Left ventricle myocardium inferior (tissue), 1 donor: ENCODE measurements at places on chromosomes 1 and 21. TPM values are rescaled to one million over a fixed set of nuclear protein-coding genes. Genes with fewer than 3 reads are reported as not detected.

DNA sequence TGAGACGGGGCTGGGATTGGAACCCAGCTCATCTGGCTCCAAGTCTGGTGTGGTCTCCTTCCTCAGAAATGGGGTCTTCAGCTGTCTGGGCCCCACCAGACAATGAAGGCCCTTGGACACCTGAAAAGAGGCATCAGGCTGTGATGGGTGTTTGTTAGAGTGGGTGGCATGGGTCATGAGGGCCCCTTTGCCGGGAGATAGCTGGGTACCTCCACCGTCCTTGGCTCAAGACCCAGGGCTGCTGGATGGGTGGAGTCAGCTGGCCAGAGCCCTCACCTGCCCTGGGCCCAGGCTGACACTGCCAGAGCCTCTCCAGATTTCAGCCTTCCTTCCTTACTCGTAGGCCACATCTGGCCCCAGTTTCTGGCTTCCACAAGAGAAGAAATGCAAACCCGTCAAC is 13.4 kb upstream of the TTC22 start:
- no peak for DNase-seq

- DNase-seq = no peak
These were observed 20.8 kb upstream of the SDC3 start for GRCh38 chr1:30929135-30929889.

Gene TMEM54
- total RNA-seq = 14.2 TPM

DNA sequence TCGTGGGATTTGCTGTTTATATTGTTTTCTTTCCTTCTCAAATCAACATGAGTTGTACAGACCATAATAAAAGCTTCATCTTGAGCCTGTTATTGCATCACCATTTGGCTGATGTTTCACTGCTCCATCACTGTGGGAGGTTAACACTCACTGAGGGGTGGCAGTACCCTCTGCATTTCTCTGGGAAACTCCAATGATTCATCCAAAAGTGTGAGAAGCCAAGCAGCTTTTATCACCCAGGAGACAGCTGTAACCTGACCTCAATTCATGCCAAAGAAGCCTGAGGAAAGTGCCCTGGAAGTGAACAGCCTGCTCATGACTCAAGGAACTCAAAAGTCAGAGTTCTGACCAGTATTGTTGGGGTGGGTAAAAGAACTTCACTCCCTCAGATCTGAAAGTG is 84.1 kb downstream of the GPR88 start:
- no peak for DNase-seq

GRCh38 chr1:31811605-31812004 is 4.2 kb downstream of the SPOCD1 start:
- no peak for DNase-seq

Gene UBXN10
- total RNA-seq = 1.4 TPM

DNA sequence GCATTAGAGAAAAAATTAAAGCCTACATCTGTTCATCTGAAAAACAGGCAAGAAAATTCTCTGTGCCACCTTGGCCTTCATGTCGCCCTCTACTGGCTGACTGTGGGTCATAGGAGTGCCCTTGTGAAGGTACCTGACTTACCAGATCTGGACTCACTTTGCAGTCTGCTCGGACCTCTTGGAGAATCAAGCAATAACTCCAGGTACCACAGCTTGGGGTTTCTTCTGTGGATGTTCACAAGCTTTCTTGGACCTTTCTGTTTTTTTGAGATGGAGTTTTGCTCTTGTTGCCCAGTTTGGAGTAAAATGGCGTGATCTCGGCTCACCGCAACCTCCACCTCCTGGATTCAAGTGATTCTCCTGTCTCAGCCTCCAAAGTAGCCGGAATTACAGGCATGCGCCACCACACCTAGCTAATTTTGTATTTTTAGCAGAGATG is 2.4 kb upstream of the PRAMEF18 start:
- no peak for DNase-seq

Gene FAM163A
- total RNA-seq = 0.16 TPM

DNA sequence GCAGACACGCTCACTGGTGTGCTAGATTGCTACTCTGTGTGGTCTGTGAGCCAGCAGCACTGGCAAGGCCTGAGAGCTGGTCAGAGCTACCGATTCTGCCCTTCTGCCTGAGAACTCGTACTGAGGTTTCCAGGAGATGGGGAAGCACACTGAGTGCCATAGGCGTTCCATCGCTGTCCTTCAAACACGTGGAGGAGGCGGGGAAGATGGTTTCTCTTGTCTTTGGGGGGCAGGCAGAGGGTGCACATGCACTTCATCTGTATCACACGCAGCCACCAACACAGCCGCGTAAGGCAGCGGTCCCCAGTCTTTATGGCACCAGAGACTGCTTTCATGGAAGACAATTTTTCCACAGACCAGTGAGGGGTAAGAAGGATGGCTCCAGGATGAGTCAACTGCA is 23.8 kb upstream of the MX1 start:
- no peak for DNase-seq

- no peak for DNase-seq
These were observed 223.2 kb downstream of the BACH1 start for GRCh38 chr21:29521872-29522271.

DNA sequence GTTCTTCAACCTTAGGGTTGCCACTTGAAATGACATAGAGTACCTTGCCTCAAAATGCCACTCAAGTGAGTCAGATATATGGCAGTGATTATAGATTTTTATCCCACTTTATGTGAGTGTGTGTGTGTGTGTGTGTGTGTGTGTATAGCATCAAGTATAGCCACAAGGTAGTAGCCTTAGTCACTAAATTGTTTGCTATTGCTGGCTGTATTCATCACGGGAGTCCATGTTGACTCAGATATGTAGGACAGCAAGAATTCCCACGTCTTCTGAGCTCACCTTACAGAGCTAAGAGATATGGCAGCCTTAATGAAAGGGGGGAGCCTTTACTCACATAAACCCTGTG is 9.3 kb downstream of the ETS2 start:
- DNase-seq = no peak

Gene TRAF3IP3
- 1.2 TPM for total RNA-seq

DNA sequence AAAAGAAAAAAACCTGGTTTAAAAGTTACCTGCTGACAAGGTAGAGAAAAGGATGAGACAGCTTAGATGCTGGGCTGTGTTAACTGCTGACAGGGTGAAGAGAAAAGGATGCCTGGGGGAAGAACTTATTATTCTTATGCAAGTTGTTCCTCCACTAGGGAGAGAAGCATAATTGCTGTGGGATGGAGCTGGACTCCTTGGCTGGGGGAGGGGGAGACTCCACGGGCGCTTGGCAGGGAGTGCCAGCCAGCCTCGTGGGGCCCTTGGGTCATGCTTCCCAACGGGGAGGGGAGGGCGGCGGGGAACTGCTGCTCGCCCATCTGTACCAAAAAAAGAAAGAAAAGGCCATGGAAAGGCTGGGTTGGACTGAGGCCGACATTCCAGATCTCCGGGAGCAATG is 47.2 kb downstream of the SYCP1 start:
- no peak for DNase-seq

DNA sequence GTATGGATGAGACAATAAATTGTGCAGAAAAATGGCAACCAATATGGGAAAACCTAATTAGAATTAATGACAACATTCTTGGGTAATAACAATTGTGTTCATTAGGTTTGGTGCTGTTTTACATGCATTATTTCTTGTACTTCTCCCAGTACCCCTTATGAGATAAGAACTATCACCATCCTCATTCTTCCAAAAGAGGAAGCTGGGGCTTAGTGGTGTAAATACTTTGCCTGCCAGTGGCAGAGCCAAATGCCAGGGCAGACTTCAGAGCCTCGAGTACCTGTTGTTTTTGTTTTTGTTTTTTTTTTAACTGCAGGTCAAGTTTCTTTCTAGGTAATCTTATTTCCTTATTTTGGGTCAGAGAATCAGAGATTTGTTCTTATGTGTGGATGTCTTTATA is 206.4 kb downstream of the RHOU start:
- DNase-seq = no peak

- no peak for DNase-seq
These were observed 714 bp downstream of the PYCR2 start for GRCh38 chr1:225923381-225923691.

DNA sequence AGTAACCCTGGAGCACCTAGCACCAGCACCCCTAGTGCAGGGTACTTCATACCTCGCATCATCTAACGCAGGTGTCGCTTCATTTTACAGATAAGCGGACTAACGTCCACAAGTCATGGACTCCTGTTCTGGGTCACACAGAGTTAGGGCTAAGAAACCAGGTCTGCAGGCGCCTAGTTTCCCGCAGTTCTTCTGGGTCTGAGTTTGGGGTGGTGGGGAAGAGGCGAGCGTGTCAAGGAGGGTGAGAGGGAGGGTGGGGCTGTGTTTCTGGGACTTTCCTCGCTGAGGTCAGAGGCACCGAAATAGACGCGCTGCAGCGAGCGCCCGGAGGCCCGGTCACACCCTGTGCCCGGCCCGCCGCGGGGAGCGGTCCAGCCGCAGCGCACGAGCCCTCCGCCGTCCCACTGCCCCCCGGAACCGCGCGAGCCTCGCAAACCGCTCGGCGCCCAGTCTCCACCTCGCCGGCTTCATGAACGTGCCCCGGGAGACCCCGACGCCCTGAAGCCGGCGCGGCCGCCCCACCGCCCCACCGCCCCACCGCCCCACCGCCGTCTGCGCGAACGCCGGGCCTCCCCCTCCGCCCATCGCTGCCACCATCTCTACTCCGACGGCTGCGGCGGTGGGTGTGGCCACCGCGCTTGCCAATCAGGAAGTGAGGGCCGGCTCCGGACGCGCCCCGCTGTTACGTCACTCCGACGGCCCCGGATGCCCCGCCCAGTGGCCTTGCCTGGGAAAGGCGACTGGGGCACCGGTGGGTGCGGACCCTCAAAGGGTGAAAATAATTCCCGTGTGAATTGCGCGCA is 12.3 kb downstream of the IFI6 start:
- peak; percentile 94 for DNase-seq

Gene CLCA1
- 0.05 TPM for total RNA-seq

- no peak for DNase-seq
These were observed 99.6 kb downstream of the ZNF644 start for GRCh38 chr1:90922202-90922601.

DNA sequence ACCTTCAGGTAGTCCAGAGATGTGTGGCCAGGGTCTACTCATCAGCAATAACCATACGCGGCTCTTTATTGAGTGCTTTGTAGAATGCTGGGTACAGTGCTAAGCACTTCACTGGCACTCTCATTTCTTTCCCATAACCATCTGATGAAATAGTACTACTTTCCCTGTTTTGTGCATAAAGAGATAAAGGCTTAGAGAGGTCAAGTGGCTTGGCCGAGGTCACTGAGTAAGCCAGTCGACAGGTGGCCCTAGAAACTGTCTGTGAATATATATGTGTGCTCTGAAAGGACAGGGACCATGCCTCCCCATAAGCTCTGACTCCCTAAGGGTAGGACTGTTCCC is 52.8 kb downstream of the NENF start:
- DNase-seq = no peak

Gene ADAMTS1
- total RNA-seq = 56.7 TPM

DNA sequence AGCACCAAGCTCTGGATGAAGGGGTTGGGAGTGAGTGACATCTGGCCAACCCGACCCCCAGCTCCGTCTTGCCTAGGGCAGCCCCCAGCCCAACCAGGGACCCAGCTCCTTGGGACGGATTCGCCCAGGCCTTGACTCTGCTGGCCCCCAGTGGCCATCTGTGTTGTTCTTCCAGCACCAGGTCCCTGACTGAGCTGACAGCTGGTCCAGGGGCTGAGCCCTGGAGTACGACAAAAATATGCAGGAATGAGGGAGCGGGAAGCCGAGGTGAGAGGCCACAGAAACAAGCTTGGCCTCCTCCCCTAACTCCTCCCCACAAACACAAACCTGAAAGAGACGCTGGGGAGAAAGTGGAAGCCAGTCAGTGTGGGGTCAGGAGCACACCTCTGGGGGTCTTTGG is 55.0 kb upstream of the PAX7 start:
- DNase-seq = peak; percentile 61

- no peak for DNase-seq
These were observed 1.7 kb downstream of the ATP1A2 start for GRCh38 chr1:160117300-160117699.

- DNase-seq = no peak
These were observed 30.6 kb downstream of the MPZL1 start for GRCh38 chr1:167752219-167752985.

Gene CFAP45
- 1.1 TPM for total RNA-seq

DNA sequence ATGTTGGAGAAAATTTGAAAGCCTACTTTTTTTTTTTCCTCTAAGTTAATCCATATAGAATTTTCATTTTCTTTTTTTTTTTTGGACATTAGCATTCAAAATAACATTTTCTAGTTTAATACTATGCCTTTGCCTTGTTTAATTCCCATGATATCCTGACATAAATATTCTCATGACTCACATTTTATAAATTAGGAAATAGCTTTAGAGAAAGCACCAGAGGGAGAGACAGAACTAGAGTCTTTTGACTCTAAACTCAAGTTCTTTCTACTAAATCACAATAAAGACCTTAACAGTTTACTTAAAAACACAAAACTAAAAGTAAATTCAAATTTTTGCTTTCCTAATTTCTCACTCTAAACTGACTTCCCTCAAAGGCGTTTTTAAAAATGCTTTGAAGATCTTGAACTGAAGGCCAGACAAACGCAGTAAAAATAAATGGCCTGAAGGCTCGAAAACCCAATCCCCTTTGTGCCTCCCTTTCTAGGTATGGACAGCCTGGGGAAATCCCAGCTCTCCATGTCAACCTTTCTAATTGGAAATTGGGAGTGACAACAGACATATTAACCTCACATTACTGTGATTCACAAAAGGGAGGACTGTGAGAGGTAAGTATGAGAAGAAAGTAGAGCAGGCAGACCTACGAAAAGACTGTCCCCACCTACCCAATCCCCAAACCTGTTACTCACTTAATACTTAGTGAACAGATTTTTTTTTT is 104.6 kb downstream of the ENAH start:
- DNase-seq = no peak
